ENCODE measurements at places on chromosomes 7 and 10. TPM values are rescaled to one million over a fixed set of nuclear protein-coding genes. Genes with fewer than 3 reads are reported as not detected.

CCL24 gene
- 2.1 TPM for polyA plus RNA-seq

SPOCK2 gene
- polyA plus RNA-seq = 179 TPM

BCAP29 gene
- 59.9 TPM for polyA plus RNA-seq

OR9A4 gene
- not detected for polyA plus RNA-seq

OR2A5 gene
- not detected for polyA plus RNA-seq

GRCh38 chr10:86355571-86356038 lies 11.0 kb downstream of the GRID1 start:
- DNase-seq = no peak

GRCh38 chr10:30701451-30702173 lies 72.1 kb upstream of the LYZL2 start:
- DNase-seq = no peak

- no peak for DNase-seq
Observed at GRCh38 chr7:962401-963081, 8.1 kb upstream of the ADAP1 start.
